ENCODE measurements at places on chromosomes 2 and 18.

DNA sequence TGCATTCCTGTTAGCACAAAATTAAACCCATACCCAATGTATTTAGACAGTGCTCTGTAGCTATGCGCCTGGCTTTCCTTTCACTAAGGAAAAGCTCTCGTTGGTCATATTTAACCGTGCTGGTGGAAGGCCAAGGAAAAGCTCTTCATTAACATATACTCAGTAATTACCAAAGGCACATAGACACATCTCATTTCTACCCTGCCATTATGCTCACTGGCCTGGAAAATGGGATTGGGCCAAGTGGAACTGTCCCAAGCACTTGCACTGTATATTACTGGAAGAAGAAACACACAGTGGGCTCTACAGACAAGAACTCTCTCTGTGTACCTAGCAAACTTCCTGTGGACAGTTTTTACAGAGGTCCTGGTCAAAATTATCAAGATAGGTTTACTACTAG, 274.4 kb downstream of the ERBB4 start:
- DNase-seq, result no peak

GRCh38 chr2:72043985-72044384, 103.7 kb downstream of the CYP26B1 start:
- DNase-seq, result no peak

GRCh38 chr2:196939371-196939770, 12.9 kb upstream of the PGAP1 start:
- DNase-seq, result no peak

DNA sequence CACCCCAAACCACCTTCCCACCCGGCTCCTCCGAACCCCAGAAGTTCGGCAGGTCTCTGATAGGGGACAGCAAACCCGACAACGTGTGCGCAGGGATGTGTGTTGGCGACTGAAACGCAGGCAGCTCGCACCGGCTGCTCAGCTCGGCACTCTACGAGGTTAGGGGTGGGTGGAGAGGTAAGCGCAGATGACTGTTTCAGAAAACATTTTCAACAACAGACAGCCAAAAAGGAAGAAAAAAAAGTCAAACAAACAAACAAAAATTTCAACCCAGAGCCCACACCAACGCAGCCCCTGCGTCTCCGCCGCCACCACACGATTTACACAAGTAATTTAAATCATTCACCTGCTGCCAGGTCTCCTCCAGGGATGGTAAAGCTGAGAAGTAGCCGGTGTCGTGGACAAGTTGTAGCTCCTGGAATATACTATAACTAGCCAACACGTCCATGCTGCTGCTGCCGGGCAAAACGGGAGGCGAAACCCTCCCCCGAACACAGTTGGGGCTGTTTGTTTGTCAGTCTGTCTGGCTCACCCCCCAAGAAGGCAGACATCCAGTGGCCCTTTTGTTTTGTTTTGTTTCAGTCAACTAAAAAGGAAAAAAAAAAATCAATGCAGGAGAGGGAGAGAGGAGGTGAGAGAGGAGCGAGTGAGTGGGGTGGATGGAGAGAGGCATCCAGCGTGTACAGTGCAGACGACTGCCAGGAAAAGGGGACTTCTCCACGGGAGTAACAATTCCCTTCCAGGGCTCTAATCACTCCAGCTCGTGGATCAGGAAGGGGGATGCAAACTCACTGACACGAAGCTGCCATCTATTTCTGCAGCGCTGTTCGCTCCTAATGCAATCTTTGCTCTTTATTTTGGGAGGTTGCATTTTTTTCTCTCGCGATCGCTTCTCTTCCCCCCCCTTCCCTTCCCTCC, at the start of gene KLF7:
Gene KLF7, minus strand, starts transcription at position 828 of the 918 bp plus-strand sequence. Its CDS starts 380 bp downstream, at position 448.
- DNase-seq, result peak; percentile 72

GRCh38 chr18:77223221-77223639, 26.4 kb upstream of the GALR1 start:
- no peak for DNase-seq

DNA sequence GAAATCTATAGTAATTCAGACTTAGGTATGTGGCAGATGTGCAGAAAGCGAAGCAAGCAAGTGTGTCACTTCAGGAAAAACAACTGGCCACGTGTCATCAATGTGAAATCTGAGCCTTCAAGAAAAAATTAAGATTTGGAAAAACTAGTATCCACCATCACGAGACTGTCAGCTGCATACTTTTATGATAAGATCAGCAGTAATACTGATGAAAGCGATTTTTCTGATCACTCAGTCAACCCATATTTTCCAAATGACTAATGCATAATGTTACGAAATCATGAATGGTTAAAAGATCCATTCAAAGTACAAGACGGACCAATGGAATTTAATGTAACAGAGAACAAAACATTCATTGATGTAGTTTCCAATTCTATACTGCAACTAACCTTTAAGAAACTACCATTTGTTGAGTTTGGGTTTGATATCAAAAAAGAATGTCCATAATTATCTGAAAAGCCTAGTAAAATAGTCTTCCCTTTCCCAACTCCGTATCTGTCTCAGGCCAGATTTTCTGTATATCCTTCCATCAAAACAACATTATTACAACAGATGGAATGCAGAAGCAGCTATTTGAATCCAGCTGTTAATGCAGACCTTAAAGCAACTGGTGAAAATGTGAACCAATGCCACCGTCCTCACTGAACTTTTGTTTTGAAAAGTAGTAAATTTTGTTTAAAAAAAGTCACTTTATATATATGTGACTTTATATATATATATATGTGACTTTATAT, 17.0 kb upstream of the BCL2 start:
- no peak for DNase-seq

DNA sequence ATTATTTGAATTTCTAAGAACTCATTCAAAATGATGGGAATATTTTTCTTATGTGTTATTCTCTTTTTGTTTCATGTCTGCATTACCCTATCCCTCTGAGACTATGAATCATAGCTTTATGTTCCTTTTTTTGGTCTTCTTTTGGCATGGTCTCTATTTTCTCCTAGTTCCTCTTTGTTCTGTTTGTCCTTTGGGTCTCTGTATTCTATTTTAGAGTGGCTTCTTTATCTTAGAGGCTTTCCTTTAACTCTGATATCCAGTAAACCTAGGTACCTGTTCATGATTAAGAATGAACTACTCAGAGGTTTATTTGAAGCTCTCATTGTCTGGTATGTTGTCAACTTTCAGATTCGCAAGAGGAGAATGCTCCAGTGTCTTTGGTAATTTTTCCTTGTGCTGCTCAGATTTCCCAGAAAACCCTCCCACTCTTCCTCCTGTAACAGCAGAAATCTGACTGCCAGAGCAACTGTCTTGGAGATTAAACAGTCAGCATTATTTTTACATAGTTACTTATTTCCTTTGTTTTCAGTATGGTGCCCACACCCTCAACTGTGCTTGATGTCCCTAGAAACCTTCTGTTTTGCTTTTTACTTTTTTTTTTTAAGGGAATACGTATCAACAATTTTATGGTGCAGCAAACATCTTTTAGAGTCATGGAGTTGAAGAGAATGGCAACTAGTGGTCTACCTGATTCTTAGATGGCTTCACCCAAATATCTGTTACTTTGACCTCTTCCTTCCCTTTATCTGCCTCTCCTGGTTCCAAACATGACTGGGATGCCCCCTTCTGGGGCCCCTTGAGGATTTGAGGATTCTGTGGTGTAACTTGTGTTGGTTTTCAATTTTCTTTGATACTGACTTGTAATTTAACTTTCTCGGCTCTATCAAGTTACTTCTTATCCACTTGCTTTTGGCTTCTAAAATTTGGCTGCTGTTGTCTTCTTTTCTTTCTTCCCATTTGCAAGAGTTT, 92.0 kb downstream of the DPP10 start:
- DNase-seq, result no peak

GRCh38 chr18:8656232-8656631, 47.0 kb downstream of the RAB12 start:
- no peak for DNase-seq

- DNase-seq, result no peak
Observed at GRCh38 chr2:41644936-41645335, 402.9 kb upstream of the PKDCC start.

- no peak for DNase-seq
Observed at GRCh38 chr2:137799600-137799999, 164.7 kb upstream of the HNMT start.

- peak; percentile 82 for DNase-seq
Observed at GRCh38 chr2:20050646-20051531, 539 bp downstream of the LAPTM4A start.

DNA sequence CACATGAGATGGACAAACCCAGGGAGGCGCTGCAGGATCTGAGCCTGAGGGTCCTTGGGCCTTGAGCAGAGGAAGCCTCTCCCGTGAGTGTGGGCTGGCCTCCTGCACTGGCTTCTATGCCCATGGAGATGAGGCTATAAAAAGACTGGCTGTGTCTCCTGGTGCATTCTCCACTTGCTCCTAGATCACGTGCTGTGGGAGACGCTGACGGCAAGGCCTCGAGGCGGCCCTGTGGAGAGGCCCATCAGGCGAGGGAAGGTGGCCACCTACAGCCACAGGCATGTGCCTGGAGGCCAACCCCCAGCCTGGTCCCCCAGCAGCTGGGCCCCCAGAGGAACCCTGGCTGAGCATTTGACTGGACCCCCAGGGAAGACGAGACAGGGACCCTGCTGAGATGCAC, 198.9 kb downstream of the TWIST2 start:
- no peak for DNase-seq

DNA sequence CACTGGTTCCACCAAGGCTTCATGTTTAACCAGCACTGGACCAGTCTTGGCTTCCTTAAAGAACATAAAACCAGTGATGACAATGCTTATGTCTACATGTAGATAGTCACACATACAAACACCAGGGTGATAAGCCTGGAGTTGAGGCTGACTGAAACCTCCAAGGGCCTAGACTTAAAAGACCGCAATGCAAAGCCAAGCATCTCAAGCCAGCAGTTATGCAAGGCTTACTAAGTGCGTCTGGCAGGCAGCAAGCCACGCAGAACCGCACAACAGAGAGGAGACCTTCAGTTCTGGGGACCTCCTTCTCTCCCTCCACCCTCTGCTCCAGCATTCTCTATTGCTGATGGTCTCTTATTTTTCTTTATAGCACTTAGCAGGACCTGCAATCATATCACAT, 63.2 kb upstream of the ACAA2 start:
- DNase-seq, result no peak

GRCh38 chr2:64605026-64605471, 48.7 kb downstream of the SERTAD2 start:
- DNase-seq, result no peak

DNA sequence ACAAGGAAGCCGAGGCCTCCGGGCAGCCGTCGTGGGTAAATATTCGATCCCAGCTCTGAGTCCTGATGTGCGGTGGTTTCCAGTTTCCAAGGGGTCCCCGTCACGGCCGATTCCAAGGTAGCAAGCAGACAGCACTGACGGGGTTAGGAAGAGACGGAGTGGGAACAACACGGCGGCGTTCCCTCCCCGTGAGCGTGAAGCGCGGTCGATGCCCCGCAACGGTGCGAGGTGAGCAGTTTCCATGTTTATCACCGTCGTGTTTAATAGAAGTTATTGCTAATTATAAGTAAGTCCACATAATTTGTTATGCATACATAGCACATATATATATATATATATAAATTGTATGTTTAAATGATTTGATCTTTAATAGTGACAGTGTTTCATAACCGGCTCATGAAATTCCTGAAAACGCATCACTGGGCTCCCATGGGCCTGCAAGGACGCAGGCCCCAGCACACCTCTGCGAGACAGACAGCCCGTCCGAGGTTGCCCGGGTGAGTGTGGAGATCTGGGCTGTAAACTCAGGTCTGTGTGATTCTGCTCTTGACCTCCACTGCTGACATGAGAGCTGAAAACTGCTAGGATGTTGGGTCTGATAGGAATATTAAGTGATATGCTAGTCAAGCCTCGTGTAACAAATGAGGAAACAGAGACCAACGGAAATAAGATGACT, 243.5 kb upstream of the SALL3 start:
- DNase-seq, result no peak

GRCh38 chr2:109351164-109351756, 222.3 kb downstream of the SH3RF3 start:
- DNase-seq, result no peak

DNA sequence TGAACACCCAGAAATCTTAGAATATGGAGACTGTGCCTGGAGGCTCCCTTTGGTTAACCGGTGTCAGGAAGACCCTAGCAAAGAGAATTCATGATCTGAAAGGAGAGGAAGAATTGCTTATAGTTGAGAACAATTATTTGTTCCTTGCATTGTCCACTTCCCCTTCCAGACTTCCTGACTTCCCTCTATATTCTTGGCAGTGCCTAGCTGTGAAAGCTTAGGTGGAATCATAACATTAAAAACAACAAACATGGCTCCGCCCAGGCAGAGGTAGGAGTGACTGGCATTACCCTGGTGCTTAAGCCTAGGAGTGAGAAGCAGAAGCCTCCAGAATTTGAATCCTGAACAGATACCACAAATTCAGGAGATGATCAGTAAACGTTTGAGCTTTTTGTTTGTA, 1.9 kb downstream of the TTL start:
- DNase-seq, result no peak

DNA sequence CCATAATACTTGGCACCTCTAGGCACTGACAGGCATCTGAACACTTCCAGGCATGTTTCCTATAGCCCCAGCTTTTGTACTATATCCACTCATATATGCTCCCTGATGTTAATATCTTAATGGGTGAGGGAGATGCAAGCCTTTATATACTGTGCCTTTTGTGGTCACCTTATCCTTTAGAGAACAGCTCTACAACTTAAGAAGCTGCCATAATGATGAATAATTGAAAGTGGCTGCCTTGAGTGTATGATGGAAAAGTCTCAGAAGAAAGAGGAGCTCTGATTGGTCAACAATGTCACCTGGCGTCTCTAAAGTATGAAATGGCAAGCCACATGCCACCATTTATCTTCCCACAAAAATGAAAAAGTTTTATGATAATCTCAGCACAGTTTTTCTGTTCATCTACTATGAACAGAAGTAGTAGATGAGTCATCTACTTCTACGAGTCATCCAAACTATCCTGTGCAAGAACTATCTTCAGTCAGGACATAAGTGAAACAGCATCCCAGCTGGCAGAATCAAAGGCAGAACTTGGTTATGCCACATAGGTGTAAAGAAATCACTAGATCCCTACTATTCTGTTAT, 997.9 kb upstream of the CELF4 start:
- DNase-seq, result no peak

- DNase-seq, result no peak
Observed at GRCh38 chr2:56132138-56132537, 51.7 kb upstream of the CCDC85A start.

DNA sequence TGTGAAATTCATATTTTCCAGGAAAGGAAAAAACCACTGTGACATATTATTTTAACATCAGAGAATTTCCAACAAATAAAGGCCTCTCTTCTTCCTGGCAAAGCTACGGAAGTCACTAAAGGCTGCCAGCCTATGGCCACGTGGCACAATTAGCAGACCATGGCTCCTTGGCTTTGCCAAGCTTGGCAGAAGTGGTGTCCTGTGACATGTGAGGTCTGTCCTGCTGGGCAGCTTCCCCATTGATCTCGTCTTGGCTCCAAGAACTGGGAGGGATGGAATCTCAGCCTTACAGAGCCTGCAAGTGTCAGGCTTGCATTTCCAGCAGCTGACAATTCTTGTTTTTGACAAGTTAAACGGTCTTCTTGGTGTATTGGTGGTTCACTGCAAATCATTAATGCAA, 226.9 kb upstream of the THSD7B start:
- no peak for DNase-seq

GRCh38 chr2:225328192-225328591, 71.3 kb upstream of the NYAP2 start:
- DNase-seq, result no peak
